Putamen (tissue), 1 donor: ENCODE measurements at places on chromosomes 13 and 19.
A peak's percentile ranks its signal among the peaks of the same experiment; 100 is the strongest.

GRCh38 chr13:41216160-41216559, 21.8 kb upstream of the KBTBD7 start:
- no peak for DNase-seq

DNA sequence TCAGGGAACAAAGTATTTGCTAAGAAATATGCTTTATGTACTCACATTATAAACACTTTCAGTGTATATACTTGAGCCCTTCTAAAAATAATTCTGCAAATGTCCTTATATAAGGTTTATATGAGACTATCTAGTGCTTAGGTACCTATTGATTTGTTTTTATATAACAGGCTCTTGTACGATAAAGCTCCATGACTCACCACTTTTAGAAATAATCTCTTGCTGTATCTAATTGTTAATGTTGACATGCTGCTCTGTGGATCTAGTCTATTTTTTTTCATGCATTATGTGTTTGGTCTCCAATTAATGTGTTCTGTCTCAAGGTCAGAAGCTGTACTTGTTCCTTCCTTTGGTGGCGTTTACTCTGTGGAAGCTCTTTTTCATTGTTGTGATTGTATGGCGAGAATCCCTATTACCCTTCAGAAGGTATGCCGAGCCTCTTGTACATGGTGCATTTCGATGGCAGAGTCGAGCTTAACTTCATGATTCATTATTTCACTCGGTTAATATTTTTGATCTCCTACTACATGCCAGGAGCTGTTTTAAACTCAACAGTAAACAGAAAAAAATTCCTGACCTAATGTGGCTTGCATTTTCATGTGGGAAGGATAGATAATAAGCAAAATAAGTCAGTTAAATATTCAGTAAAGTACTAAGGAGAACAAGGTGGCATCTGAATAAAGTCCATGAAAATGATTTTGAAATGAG, 361.6 kb downstream of the COG6 start:
- DNase-seq = no peak

- DNase-seq = no peak
These were observed 1.7 kb downstream of the PRDX2 start for GRCh38 chr19:12799742-12800465.

GRCh38 chr13:85806553-85807175, 7.4 kb upstream of the SLITRK6 start:
- DNase-seq = peak; percentile 68

DNA sequence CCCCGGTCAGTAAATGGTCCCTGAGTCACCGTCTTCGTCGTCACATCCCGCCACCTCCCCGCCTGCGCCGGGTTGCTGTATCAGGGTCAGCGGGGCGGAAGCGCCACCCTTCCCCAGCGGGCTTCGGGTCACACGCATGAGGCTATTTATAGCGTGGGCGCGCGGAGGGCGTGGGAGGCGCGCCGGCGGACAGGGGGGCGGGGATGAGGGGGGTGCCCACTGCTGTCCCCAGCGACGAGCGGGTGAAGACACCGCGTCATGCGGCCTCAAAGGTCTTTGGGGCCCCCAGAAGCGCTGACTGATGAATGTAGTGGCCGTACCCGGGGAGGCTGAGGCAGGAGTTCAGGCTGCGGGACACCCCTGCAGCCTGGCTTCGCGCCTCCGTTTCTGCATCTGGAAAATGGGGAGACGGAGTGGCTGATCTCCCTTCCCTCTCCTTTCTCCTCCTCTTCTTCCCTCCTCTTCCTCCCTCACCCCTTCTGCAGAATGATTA, 7.9 kb downstream of the UNC13A start:
- DNase-seq = no peak

- no peak for DNase-seq
These were observed 56.2 kb upstream of the C13orf46 start for GRCh38 chr13:114029866-114030625.

GRCh38 chr19:34126966-34127365, 45.3 kb upstream of the LSM14A start:
- DNase-seq = no peak

DNA sequence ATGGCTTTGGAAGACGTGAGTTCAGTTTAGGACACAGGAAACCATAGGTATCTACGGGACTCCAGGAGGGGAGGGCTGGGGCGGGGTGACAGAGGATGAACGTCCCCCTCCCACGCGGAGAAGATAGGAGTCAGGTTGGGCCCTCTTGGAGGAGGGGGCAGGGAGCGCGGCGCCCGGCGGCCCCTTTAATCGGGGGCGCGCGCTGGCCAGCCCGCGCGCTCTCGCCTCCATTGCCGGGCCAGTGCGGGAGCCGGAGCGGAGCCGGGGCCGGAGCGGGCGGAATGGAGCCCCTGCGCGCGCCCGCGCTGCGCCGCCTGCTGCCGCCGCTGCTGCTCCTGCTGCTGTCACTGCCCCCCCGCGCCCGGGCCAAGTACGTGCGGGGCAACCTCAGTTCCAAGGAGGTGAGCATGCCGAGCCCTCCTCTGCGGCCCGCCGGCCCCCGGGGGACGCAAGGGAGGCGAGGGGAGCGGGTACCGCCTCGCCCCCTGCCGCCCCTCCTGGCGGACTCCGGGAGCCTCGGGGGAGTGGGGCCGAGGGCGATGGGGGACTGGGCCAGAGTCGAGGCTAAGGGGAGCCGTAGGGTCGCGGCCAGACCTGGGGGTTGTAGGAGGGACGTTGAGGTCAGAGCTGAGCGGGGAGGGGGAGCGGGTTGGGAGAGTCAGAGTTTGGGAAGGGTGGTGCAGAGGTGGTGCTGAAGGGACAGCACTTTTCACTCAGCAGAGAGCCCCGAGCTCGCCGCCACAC, at the start of gene TMEM145:
Gene TMEM145, plus strand, starts transcription at position 214 of the 744 bp plus-strand sequence. Its CDS starts 68 bp downstream, at position 282.
- no peak for DNase-seq

DNA sequence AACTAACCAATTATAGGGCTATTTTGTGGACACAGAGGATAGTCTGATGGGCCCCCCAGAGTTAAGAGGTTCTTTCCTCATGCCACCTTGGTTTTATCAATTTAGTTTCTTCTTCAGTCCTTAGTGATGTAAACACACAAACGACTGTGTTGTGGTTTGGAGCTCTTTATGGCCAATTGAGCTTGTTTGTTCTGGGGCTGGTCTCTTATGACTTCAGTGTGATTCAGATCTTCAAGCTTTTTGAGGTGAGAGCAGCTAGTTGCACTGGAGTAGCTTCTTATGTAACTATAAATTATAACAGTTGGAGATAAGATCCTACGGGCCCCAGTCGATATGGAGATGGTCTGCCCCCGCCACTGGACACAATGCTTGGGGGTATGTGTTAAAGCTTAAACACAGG, 22.0 kb upstream of the GJB6 start:
- no peak for DNase-seq
